Activated T-cell treated with anti-CD3 and anti-CD28 coated beads, Interleukin-2, amount 50 U/mL, for 4 hours (primary cell): ENCODE measurements at places on chromosomes 2 and 18. TPM values are rescaled to one million over a fixed set of nuclear protein-coding genes. Genes with fewer than 3 reads are reported as not detected.

The HOXD8 gene
- not detected for total RNA-seq

DNA sequence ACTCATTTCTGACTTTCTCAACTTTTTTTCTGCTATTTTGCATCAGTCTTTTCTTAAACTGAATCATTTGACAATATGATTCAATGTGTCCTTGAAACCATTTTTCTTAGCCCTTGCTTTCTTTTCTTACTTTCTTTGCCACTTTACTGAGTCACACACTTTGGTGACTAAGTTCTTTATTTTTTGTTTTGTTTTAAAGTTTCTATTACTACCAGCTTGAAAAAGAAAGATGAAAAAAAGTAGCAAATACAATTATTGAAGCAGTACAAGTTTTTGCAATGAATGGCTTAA lies 116.5 kb downstream of the DOCK10 start:
- no peak for DNase-seq

GRCh38 chr2:64524604-64525316 lies 632 bp downstream of the AFTPH start:
- peak; percentile 14 for DNase-seq

DNA sequence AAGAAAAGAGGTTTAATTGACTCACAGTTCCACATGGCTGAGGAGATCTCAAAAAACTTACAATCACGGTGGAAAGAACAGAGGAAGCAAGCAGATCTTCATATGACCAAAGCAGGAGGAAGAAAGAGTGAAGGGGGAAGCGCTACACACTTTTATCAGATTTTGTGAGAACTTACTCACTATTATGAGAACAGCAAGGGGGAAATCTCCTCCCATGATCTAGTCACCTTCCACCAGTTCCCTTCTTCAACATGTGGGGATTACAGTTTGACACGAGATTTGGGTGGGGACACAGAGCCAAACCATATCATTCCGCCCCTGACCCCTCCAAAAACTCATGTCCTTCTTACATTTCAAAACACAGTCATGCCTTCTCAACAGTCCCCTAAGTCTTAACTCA lies 54.2 kb downstream of the G6PC2 start:
- no peak for DNase-seq

- no peak for DNase-seq
Observed at GRCh38 chr2:237729681-237730475, 68.7 kb upstream of the RBM44 start.

DNA sequence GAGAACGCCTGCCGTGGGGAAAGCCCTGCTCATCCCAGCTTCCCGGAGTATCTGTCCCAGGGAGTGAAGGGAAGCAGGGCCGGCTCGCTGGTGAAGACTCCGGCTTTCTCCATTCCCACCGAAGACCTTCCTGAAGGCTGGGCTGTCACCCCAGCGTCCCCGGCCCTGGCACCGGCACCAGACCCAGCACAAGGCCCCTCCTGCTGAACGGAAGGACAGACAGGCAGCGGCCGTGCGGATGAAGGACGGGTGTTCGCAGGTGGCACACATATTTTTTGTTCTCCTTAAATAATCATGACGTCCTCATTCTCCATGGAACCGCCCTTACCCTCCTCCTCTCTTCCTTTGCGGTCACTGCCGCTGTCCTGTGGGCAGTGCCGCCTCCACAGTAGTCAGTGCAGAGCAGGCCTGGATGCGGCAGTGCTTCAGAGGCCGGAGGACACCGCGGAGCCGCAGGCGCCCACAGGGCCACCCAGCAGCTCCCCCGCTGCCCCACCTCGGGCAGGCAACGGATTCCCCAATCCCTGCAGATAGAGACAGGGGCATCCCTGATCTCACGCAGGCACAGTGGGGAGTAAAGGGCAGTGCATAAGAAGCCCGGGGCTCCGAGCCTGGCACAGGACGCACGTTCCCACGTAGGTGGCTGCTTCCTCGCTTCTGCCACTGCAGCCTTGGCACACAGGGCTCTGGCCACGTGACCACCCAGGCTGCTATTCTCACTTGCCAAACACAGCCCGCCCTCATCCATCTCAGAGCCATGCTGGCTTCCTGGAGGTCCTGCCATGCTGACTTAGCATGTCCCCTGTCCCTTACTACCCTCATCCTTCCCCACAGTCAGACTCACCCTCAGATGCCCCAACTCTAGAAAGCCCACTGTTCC lies 229.7 kb downstream of the EIPR1 start:
- no peak for DNase-seq

DNA sequence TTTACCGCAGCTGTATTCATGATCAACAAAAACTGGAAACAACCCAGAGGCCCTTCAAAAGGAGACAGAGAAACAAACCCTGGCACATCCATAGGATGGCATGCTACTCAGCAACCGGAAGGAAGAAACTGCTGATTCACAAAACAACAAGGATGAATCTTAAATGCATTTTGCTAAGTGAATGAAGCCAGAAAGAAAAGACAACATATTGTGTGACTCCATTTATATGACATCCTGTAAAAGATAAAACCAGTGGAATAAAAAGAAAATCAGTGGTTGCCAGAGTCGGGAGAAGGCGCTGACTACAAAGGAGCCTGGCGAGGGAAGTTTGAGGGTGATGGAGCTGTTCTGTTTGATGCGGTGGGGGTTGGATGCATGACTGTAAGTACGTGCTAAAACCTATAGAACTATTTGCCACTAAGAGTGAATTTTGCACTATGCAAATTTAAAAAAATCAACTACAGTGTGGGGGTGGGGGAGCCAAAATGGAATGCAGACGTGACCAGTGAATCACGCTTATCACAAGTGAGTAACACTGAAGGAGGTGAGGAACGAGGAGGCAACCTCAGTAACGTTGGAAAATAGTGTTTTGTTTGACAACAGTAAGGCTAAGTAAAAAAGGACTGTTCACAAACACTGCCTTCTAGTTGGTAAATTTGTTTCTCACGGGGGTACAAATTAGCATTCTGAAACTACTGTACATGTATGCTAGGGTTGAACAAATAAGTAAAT lies 108.9 kb downstream of the INHBB start:
- no peak for DNase-seq
